Activated T-cell treated with anti-CD3 and anti-CD28 coated beads for 4 hours (primary cell): ENCODE measurements at places on chromosomes 1 and 21.

DNA sequence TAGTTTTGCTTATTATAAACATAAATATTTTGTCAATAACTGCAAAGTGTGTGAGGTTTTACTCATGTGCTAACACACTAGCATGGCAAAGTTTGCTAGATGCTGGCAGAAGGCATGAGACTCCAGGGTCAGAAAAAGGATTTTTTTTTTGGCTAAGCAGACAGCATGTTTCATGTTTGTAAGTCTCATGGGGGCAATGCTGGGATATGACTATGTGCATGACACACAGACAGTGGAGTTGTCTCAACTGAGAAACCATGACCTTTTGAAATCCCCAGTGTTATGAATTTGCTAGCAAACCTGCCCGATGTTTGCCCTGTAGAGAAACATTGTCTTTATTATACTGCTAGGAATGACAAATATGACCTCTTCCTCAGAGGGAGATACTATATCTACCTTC is 448.2 kb downstream of the BRINP3 start:
- no peak for DNase-seq

DNA sequence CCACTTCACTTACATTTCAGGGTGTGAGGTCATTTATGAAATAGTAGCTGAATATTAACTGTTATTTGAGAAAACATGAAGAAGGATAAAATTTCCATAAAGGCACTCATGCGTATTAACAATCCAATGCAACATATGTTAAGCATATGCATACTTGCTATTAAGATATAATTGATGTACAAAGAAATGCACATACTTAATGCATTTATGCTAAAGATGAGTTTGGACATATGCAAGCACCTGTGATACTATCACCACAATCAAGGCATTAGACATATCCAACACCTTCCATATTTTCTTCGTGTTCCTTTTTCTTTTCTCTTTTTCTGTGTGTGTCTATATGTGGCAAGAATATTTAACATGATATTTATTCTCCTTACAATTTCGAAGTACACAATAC is 464.8 kb upstream of the BRINP3 start:
- DNase-seq = no peak

GRCh38 chr1:9296850-9297249 is 4.2 kb downstream of the SPSB1 start:
- DNase-seq = no peak

- no peak for DNase-seq
Measured at GRCh38 chr1:13892198-13892597, 192.2 kb downstream of the PRDM2 start.

DNA sequence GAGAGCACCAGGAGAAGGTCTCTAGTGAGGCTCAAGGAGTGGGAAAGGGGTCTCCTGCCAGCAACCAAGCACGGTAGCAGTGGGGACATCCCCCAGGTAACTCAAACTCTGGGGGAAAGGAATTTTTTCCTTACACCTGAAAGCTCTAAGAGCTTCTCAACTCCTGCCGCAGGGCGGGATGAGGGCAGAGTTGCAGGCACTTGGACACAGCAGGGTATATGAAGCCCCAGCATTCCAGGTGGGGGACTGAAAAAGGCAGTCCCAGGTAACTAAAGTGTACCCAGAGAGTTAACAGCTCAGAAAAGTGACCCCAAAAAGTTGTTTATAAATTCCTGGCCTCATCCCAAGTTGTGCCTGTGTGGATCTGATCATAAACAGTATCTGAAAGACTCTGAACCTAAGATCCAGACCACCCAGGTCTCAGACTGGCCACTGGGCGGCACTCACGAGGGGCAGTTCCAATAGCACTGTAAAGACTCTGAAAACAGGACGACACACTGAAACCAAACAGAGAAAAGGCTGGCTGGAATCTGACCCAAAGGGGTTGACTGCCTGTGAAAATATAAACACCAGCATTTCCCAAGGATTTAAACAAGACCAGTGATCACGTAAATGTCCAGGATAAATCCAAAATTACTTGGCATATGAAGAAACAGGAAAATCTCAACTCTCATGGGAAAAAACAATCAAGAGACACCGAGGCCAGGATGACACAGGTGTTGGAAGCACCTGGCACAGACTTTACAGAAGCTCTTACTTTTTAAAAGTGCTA is 47.5 kb downstream of the HSF2BP start:
- no peak for DNase-seq

GRCh38 chr1:11059155-11059967 is 457 bp downstream of the SRM start:
- no peak for DNase-seq

DNA sequence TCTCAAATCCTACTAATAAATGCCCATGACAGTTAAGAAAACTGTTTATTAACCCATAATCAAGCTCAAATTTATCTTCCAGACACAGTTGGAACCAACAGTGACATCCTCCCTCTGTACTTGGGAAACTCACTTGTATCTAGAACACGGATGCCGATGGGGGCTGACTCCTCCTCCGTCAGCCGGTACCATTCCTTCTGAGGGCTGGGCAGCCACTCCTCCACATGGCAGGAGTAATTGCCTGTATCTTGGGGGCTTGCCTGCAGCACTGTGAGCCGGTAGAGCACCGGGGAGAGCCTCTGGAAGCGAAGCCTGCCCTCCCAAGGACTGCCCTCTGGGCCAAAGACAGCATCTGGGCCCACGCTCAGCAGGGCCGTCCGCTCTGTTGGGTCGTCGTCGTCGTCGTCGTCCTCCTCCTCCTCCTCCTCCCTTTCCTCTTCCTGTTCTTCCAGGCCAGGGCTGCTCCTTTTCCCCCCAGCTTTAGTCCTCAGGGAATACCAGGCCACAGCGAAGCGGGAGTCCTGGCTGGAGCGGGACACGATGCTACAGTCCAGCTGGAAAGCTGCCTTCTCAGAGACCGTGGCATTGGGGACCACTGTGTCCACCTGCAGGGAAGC is 8.5 kb upstream of the CD58 start:
- DNase-seq = no peak

- DNase-seq = no peak
Measured at GRCh38 chr1:93680420-93681100, 1.1 kb downstream of the BCAR3 start.

DNA sequence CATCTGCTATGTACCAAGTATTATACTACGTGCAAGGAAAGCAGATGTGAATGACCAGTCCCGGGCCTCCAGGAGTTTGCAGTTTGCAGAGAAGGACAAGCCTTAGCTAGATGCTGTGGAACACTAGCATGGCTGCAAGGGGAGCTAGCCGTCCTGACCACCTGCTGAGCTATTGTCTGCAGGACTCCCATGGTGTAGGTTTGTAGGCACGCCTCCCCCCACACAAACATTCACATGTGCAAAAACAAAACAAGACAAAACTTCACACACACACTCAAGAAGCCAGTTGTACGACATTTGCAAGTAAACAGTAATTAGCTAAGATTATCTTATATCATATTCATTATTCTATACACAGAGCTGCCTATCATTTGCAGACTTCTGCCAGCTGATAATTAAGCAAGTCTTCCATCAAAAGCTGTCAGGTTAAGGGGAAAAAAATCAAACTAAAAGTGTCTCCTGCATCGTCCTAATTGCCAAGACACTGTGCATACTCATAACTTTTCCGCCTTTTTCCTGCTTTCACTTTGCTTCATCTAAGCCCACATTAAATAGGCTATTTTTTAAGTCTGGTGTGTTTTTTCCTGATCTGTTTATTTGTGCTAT is 10.7 kb upstream of the HNRNPU start:
- DNase-seq = no peak

- no peak for DNase-seq
Measured at GRCh38 chr1:64891448-64891825, 74.9 kb downstream of the JAK1 start.

GRCh38 chr1:24096009-24096738 is 15.8 kb downstream of the MYOM3 start:
- no peak for DNase-seq

GRCh38 chr1:205672395-205672889 is 7.9 kb downstream of the SLC45A3 start:
- DNase-seq = no peak

DNA sequence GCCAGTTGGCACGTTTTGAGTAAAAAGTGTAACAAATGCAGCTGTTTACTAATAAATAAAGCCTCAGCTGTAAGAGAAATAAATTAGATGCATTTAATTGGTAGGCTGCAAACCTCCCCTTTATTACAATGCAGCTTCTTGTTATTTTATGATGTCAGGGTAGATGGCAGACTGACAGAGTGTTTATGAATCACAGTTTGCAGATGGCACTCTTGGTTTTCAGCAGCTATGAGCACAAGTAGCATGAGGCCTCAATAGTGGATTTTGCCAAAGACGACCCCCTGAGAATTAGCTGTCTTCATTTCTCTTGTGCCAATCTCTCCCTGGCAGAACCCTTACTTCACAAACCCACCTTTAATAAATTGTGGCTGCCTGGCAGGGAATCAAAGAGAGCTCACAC is 161.2 kb upstream of the C1orf87 start:
- no peak for DNase-seq
